ENCODE measurements at places on chromosomes 5 and 9.

GRCh38 chr5:40494631-40495236, 185.0 kb upstream of the PTGER4 start:
- DNase-seq, result no peak

- DNase-seq, result no peak
These were observed 564 bp downstream of the SLC25A25 start for GRCh38 chr9:128068386-128069205.

DNA sequence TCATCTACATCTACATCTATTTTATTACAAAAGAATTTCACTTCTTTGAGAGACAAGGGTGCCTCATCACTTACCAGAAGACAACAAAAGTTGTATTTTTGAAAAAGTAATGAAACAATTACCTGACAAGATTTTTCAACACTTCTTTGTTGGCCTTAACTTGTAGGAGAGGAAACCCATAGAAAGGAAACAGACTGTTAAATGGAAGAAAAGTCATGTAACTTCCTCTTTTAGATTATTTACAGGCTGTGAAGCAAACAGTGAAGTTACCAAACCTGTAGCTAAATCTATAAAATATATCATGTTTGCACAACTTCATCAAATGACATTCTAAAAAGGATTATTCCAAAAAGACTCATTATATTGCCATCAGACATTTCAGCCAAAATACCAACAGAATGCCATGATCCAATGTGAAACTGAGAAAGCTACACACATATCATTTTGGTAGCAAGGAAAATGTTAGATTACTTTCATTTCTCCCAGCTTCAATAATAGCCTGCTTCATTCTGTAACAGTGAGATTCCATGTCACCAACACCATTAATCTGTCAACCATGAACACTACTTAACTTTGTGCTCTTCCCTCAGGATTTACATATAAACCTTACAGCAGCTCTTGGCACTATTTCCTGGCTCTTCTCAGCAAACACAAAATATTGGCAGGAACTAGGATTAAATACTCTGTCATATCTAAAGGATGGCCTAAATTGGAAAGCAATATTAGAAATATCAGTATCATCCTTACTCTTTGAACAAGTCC, 122.5 kb downstream of the MCTP1 start:
- no peak for DNase-seq

GRCh38 chr9:13427587-13427986, 148.1 kb upstream of the MPDZ start:
- DNase-seq, result peak; percentile 9

DNA sequence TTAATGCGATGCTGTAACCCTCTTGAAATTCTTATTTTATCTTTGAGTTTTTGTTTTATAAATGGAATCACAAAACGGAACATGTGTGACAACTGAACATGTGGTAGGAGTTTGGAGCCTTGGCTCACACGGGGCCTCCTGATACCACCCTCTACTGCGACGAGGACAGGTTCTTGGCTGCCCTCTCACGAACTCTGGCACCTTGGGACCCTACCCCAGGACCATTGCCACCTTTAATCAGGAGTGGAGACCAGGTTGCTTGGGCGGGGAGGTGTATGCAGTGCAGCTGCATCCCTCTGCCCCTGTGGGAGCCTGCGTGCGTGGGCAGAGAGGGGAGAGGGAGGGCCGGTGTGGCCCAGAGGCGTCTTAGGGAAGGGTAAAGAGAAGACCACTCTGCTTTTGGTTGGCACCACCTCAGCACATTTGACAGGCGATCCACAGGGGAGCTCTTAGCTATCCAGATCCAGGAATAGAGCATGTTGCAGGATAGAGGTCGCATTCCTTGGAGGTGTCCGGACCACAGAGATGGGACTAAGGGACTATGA, 753.9 kb upstream of the PTPRD start:
- DNase-seq, result no peak

DNA sequence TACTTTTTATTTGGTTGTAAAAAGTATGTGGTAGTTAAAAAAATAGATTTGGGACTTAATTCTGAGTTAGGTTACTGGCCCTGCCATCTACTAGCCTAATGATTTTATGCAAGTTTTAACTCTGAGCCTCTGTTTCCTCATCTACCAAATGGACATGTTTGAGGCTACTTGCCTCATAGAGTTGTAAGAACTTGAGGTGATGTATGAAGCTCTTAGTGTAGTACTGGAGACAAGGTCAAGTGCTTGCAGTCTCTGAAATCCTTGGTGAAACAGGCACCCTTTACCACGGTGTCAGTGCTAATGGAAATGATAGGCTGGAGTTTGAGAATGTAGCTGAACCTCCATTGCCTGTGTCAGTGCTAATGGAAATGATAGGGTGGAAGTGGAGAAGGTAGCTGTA, 15.3 kb downstream of the GPR107 start:
- DNase-seq, result no peak

DNA sequence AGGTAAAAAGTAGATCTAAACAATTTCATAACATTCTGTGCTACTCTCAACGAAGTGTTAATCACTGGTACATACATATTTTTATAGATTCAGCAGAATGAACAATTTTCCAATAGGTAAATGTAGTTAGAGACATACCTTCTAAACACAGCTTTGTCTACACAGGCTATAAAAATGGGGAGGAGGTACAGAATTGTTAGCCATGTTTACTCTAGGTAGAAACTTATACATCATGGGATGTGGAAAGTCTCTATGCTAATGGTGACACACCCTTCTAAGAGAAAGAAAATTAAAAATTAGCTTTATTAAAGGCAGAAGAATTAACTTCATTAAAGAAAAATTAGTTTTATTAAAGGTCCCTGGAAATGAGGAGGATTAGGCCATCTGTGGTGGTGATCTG, 11.8 kb downstream of the C5orf63 start:
- no peak for DNase-seq

DNA sequence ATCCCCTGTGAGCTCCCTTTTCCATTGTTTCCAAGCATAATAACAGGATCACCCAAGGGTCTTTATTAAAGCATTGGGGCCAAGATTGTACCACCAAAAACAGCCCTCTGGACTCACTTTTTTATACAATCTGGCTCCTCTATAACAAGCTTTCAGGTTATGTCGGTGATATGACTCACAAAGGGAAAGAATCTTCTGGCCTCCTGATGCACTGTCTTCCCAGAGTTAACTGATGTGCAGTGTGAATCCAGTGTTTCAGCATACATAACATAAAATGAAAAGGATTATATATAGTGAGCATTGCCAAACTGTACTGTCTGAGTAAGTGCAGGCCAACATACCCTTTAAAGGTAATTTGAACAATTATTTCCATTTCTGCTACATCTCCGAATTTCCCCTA, 33.9 kb upstream of the MAN2A1 start:
- no peak for DNase-seq

DNA sequence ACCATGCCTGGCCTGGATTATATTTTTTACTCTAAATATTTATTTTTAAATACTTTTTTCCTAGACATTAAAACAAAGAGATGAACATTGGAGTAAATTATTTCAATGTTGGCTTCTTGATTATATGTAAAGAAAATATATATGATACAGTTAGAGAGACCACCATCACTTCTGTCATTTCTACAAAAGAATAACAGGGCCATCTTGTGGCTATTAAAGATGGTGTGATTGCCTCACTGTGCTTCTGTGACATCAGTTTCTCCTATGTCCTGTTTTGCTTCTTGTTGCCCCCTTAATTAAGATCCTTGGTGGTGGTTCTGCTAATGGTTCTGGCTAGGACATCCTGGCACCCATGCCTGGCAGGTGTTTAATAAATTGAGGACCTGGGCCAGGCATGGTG, 32.9 kb downstream of the NDFIP1 start:
- DNase-seq, result no peak

DNA sequence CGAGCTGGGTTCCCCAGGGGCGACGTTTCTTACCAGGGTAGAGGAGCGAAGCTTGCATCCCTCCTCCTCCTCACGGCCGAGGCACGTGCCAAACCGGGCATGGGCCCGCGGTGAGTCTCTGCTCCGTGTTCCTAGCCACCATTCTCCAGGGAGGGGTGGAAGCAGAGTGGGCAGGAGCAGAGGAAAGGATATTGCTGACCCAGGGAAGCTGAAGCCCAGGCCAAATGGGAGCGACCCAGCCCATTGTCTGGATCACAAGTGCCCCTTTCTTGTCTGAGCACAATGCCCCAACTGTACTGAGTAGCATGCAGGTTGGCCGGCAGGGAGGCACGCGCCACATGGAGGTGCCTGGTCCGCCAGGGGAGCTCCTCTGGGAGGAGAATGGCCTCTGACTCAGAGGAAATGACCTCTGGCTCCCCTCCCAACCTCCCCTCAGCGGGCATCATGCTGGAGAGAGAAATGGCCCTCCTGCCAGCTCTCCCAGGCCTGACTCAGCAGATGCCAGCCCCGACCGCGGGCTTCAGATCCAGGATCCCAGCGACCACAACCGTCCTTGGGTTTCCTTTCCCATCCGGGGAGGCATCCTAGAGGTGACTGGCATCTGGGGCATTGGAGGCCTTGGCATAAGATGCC, 1.1 kb downstream of the PRR7 start:
- DNase-seq, result no peak

DNA sequence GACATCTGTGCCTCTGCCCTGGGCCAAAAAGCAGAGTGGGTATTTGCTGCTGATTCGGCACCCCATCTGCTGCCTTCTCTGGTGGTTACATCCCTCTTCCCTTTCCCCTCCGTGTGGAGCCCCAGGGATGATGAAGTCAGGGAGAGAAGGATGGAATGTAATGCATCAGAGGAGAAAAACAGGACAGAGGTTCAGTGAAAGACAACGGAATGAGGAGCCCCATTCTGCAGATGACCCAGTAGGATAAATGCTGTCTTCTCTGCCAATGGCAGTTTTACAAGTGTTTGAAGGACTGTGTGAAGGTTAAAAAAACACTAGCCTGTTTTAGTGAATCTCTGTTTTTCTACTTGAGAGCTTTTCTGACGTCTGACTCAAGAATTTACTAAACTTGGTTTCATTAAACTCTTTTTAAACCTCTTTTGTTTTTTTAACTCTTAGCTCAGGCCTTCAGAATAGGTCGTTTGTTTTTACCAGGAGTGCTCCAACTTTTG, 86.3 kb downstream of the NLN start:
- DNase-seq, result no peak

- DNase-seq, result no peak
These were observed 42.5 kb upstream of the EXOC3 start for GRCh38 chr5:400282-401145.

DNA sequence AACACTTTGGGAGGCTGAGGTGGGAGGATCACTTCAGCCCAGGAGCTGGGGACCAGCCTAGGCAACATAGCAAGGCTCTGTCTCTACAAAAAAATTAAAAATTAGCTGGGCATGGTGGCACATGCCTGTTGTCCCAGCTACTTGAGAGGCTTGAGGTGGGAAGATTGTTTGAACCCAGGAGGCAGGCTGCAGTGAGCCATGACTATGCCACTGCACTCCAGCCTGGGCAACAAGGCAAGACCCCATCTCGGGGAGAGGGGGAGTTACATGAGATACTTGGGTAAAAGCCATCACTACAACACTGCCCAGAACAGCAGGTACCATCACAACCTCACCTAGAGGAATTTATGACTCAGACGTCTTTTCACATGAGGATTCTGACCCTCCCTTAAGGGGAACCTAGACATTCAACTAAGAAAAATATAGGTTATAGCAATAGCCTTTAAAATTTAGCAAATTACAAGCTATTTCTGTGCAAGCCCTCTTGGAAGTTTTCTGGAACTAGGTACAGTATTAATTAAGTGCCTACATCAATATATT, 143.5 kb downstream of the NFIB start:
- no peak for DNase-seq

GRCh38 chr5:61949054-61949678, 356.8 kb upstream of the KIF2A start:
- no peak for DNase-seq

- no peak for DNase-seq
These were observed 291.1 kb upstream of the PDE4D start for GRCh38 chr5:60184606-60185005.

DNA sequence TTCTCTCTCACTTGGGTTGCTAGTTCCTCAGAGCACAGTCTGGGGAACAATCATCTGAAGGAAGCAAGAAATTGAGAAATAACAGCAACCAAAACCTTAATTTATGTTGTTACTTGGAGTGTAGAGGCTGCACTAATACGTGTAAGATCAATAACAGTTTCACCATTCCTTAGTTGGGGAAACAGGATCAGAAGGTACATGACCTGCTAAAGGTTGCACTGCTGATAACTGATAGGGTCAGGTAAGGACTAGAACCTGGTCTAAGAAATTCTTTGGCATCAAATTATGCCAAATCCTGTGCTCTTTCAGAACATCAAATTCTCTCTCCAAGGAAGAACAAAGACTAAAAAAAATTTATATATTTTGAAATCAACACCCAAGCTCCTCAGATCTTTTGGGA, 278.6 kb upstream of the C9orf72 start:
- no peak for DNase-seq

All from HuH-7.5 (cell line).